Activated T-helper 2 cell treated with anti-CD3 and anti-CD28 coated beads, Interferon-gamma antibody, Interleukin-2, Interleukin-4, amounts not matched to agents 10 μg/mL and 5 μg/mL and 100 μg/mL, durations not matched to agents 14 hours and 24 hours and 36 hours (primary cell): ENCODE measurements at places on chromosomes 16 and 17. TPM values are rescaled to one million over a fixed set of nuclear protein-coding genes. Genes with fewer than 3 reads are reported as not detected.

DNA sequence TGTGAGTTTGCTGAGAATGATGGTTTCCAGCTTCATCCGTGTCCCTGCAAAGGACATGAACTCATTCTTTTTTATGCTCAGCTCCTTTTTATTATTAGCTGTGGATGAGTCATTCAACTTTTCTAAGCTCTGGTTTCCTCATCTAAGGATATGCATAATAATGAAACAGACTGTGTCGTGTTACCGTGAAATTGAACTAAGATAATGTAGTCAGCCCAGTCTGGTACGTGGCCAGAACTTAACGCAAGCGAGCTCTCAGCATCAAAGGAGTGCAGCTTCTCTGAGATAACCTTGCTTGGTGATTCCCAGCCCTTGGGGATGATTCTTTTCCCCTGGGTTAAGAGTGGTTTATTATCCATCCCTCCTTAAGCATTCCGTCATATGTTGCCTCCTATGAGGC lies 454.3 kb upstream of the EEF2KMT start:
- H3K36me3 ChIP-seq = no peaks in the 10 kb centered on the region
- H3K27ac ChIP-seq = no peak overlapping the region
- H3K27me3 ChIP-seq = no peaks in the 10 kb centered on the region

Gene RCVRN
- not detected in 2 replicates for total RNA-seq

Gene TBC1D3C
- not detected in 2 replicates for total RNA-seq

DNA sequence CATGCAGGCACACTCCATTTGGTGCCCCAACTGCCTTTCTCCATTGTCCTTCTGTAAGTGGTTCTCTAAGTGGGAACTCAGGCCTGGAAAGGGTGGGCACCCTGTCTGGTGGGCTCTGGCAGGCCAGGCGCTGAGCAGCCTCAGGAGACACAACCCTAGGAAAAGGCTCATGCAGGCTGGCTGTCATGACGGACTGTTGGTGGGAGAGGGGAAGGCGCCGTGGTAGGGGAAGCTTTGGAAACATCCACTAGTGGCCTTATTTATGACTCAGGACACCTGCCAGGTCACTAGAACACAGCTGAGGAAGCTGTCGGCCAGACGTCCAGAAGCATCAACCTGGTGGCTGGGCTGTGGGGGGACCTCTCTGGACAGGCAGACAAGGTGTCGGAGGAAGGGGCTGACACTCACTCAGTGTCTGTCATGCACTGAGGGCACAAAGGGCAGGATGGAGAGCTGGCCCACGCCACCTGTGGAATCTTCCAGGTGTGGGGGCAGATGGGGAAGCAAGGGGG lies 216.0 kb downstream of the SEC14L1 start:
- H3K4me1 ChIP-seq = peaks cover 11% of the 10 kb centered on the region
- no peaks in the 10 kb centered on the region for H3K36me3 ChIP-seq
- no peak overlapping the region for H3K27ac ChIP-seq
- no peak overlapping the region for H3K4me3 ChIP-seq
- DNase-seq = no peak

- H3K4me3 ChIP-seq = no peak overlapping the region
- H3K27ac ChIP-seq = no peak overlapping the region
- no peaks in the 10 kb centered on the region for H3K4me1 ChIP-seq
- no peaks in the 10 kb centered on the region for H3K36me3 ChIP-seq
- no peak for DNase-seq
- H3K27me3 ChIP-seq = peaks cover 52% of the 10 kb centered on the region
These were observed 7.0 kb downstream of the CRHR1 start for GRCh38 chr17:45791041-45791582.
